ENCODE measurements at places on chromosomes 5 and 9.

- peak; percentile 58 for DNase-seq
Observed at GRCh38 chr9:35611230-35611797, 6.3 kb downstream of the TESK1 start.

GRCh38 chr5:5461012-5461411, 38.5 kb downstream of the ICE1 start:
- no peak for DNase-seq

- no peak for DNase-seq
Observed at GRCh38 chr5:180785121-180785781, 17.4 kb downstream of the MGAT1 start.

DNA sequence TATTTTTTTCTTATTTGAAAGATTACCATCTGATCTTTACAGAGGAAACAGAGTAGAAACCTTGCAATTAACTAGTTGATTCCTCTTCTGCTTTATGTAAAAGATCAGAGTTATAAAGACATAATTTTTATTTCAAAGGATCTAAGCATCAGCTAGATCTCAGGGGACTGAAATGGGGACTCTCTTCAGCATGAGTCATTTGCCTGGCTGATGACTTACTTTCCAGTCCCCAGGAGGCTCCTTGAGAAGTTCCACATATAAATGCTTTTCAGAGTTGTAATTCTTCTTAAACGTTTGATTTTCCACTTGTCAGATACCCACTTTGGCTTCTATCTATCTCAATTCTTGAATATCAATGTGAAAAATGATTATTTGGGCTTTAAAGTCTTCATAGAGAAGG, 389.4 kb downstream of the RAB3C start:
- DNase-seq, result no peak

GRCh38 chr5:135450336-135450735, 1.8 kb downstream of the TIFAB start:
- no peak for DNase-seq

- no peak for DNase-seq
Observed at GRCh38 chr5:37893434-37894134, 53.7 kb upstream of the GDNF start.

DNA sequence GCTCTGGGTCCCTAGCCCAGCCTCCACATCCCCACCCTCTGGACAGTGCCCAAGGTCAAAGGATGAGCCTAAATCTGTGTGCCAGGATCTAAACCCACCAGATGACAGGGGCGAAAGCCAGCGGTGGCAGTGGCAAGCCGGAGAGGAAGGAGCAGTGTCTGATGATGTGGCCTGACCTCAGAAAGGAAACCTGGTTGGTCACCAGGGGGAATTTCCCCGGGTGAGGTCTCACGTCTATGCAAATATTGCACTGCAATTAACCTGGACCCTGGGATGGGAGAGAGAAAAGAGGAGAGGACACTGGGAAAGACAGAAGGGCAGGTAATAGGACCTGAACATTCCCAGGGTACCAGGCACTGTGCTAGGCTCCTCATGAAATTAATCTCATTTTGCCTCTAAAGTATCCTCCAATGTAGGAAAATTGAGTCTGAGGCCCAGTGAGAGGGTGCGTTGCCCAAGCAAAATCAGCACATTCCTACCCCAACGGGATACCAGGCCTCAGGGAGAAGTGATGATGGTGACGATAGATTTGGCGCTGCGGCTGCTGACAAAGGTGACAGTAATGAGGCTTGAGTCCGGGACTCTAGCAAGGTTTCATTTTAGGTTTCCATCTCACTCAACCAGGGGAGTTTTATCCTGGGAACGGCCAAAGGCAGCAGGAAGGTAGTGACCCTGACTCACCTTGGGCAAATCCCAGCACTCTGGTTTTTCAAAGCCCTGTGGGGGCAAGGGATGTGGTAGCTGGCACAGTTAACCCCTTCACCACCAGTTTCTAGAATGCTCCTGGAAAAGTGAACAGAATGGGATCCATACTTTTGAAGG, 13.4 kb upstream of the TNIP1 start:
- no peak for DNase-seq

DNA sequence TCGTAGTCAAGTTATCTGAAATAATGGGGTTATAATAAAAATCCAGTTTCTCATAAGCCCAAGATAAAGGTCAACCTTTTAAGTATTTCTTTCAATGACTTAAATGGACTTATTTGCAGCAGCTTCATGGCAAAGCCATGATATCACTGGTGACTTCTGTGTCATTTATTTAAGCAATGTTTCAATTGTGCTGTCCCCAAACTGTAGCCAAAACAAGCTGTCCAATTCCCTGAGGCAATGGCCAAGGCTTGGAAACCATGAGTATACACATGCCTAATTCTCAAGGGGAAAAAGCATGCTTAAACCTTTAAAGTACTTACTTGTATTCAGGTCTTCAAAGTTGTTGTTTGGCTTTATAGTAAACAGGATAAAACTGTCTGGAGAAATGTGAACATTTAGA, 376.4 kb upstream of the TNC start:
- no peak for DNase-seq

DNA sequence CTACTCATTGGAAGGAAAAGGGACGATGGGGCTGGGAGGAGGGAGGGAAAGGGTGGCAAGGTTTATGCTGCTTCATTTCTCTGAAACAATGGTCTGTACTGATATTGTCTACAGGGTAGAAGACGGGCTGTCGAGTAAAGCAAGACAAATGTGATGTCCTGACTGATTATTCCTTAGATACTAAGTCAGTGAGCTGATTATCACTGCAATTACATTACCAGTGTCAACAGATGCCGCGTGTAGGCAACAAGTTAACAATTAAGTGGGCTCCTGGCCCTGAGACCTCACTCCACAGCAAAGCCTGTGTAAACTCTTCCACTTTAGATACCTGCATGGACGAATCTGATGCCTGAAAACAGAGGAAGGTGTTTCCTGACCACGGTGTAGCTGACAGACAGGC, 602.8 kb downstream of the IRX1 start:
- no peak for DNase-seq

DNA sequence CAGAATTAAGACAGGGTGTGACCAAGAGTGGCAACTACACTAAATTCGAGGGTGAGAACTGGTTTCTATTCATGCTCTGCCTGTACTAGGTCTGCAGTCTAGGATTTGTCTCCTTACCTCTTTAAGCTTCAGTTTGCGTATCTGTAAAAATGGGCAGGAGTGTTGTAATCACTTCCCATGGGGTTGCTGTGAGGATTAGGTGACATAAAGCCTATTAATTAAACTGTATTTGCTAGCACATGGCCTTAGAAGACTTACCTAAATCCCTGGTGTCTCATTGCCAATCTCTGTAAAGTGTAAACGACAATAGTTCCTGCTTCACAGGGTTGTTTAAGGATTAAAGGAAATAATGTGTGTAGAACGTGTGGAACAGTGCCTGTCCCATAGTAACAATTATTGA, 193.6 kb downstream of the DRD1 start:
- DNase-seq, result no peak

DNA sequence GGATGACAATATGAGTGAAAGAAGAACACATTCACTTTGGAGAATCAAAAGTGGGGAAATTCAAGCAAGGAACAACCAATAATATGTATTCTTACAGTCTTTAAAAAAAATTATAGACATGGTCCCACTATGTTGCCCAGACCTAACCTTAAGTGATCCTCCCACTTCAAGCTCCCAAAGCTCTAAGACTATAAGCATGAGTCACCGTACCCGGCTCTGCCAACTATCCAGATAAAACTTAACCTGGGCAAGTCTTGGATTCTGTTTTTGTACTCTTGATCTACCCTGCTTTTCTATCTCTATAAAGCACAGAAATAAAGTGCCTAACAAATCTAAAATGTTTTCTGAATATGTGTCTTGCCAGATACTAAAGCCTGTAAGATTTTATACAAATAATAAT, 30.9 kb downstream of the CEMIP2 start:
- no peak for DNase-seq

DNA sequence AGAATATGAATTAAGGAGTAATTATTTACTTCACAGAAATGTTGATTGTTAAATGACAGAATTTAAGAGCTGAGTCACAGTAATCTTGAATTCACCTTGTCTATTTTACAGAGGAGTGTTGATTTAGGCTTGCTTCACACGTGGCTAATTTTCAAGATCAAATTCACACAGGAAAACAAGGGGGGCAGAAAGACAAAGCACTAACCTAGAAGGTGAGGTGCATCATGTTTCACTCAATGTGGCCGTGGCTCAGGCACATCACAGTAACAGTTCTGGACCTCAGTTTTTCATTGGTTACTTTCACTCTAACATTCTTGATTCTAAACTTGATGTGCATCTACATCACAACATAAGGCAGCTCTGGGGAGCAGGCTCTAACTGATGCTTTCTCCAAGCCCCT, 69.6 kb upstream of the GNAQ start:
- no peak for DNase-seq
